Testis (tissue), 5 donors: ENCODE measurements at places on chromosomes 7 and 10. TPM values are rescaled to one million over a fixed set of nuclear protein-coding genes. Genes with fewer than 3 reads are reported as not detected.

DNA sequence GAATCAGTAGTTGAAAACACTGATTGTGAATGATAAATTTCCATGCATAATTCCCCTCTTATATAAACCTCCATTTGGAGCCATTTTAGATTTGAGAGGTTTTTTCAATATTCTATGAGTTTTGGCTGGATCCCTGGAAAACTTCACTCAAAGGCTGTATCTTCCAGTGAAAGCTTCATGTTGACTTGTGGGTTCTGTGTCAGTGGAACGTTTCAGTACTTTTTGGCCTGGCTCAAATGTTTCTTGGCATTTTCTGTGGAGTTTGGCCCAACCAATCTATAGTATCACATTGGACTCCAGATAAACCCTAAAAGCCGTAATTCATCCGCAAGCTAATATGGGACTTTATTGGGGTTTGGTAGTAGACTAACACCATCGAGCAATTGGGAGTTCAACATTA lies 172.6 kb upstream of the PRPS1L1 start:
- H3K27me3 ChIP-seq = no peaks in the 10 kb centered on the region
- no peak for DNase-seq
- no peaks in the 10 kb centered on the region for H3K4me1 ChIP-seq
- H3K27ac ChIP-seq = no peak overlapping the region
- no peak overlapping the region for H3K4me3 ChIP-seq
- H3K36me3 ChIP-seq = no peaks in the 10 kb centered on the region

DNA sequence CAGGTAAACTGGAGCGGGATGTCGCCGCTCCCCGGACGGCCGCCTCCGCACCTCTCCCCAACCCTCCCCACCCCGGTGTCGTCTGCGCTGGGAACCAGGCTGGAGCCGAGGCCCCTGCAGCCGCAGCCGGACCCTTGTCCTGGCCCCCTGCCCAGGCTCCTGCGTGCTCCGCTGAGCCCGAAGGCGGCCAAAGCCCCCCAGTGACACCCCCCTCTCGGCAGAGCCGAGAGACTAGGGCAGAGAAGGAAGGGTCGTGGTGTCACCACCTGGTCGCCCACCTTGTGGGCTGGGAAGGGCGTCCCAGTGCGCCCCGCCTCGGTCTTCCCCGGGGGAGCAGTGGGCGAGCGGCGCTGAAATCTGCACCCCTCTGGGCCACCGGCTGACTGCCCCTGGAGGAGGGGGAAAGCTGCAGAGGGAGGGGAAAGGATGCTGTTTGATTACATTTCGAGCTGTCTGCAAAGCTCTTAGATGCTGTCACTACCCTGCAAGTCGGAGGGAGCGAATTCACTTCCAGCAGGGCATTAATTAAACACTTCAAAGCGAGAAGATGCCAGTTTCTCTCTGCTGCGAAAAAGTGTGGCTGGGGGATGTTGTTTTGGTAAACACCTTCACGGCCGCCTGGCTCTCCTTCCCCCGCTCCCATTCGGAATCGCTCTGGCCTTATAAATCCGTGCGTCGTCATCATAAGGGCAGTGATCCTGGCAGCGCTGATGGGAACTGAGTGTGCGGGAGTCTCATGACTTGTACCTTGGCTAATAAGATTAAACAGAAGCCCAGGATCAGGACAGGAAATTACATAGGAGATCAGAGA lies 622 bp downstream of the DYNC1I1 start:
- H3K4me3 ChIP-seq = peak overlapping the region; percentile 65
- no peaks in the 10 kb centered on the region for H3K27me3 ChIP-seq
- H3K36me3 ChIP-seq = no peaks in the 10 kb centered on the region
- peak overlapping the region; percentile 79 for H3K27ac ChIP-seq
- H3K4me1 ChIP-seq = peaks cover 3% of the 10 kb centered on the region

GRCh38 chr7:141702047-141702567 lies at the start of gene DENND11:
Gene DENND11 (minus strand): TSS chr7:141702166. CDS start chr7:141702153, 13 bp downstream.
- peak; percentile 32 for DNase-seq
- no peaks in the 10 kb centered on the region for H3K27me3 ChIP-seq
- H3K27ac ChIP-seq = peak within 1 kb of the TSS; percentile 72
- H3K36me3 ChIP-seq = no peaks in the 10 kb centered on the region
- peak within 1 kb of the TSS; percentile 72 for H3K4me3 ChIP-seq

DNA sequence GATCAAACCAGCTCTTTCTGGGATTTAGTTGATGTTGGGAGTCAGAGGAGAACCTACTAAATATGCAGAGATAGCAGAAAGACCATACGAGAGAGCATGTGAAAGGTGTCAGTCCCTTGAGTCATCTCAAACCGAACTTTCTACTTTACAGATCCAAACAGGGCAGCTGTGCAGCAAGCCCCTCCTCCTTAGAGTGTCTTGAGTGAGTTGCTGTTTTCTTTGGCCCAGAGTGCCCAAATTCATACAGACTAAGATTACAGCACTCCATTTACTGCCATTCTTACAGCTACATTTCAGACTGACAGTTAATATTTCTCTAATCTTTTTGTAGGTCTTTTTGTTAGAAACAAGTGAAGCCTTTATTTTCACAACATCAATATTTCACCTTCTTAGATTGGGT lies 53.4 kb downstream of the NRCAM start:
- H3K4me1 ChIP-seq = no peaks in the 10 kb centered on the region
- no peaks in the 10 kb centered on the region for H3K36me3 ChIP-seq
- DNase-seq = no peak
- no peaks in the 10 kb centered on the region for H3K27me3 ChIP-seq
- no peak overlapping the region for H3K4me3 ChIP-seq
- H3K27ac ChIP-seq = no peak overlapping the region

DNA sequence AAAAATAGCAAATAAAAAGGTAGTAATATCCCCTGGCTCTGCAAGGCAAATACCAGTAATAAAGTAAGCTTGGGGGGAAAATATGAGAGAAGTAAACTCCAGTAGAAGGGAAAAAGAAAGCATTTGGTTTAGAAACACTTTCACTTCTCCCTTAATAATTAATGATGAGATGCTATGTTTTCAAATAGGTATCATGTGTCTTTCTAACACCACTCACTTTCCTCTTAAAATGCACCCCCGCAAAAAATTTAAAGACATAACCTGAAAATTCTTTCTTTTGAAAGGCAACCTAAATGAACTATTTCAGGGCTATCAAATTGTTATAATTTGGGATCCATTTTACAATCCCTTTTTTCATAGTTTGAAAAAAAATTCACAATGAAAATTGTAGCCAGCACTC lies 240.3 kb downstream of the SNX10 start:
- no peak overlapping the region for H3K4me3 ChIP-seq
- H3K27me3 ChIP-seq = no peaks in the 10 kb centered on the region
- DNase-seq = no peak
- H3K4me1 ChIP-seq = no peaks in the 10 kb centered on the region

- H3K4me3 ChIP-seq = no peak overlapping the region
- DNase-seq = peak; percentile 92
- H3K4me1 ChIP-seq = peaks cover 58% of the 10 kb centered on the region
- no peaks in the 10 kb centered on the region for H3K27me3 ChIP-seq
Measured at GRCh38 chr10:132407243-132407746, 10.3 kb downstream of the PWWP2B start.

- no peak overlapping the region for H3K4me3 ChIP-seq
- no peak overlapping the region for H3K27ac ChIP-seq
- H3K4me1 ChIP-seq = no peaks in the 10 kb centered on the region
- no peaks in the 10 kb centered on the region for H3K36me3 ChIP-seq
- no peaks in the 10 kb centered on the region for H3K27me3 ChIP-seq
Measured at GRCh38 chr10:99374526-99374925, 45.4 kb downstream of the CNNM1 start.

The PRRT4 gene
- total RNA-seq = 0.16 TPM

The AQP1 gene
- total RNA-seq = 15.2 TPM
